Cardiac fibroblast (primary cell): ENCODE measurements at places on chromosomes 3 and 15.
A peak's percentile ranks its signal among the peaks of the same experiment; 100 is the strongest.

GRCh38 chr15:62118520-62119226 lies 46.4 kb downstream of the C2CD4B start:
- no peak for DNase-seq

DNA sequence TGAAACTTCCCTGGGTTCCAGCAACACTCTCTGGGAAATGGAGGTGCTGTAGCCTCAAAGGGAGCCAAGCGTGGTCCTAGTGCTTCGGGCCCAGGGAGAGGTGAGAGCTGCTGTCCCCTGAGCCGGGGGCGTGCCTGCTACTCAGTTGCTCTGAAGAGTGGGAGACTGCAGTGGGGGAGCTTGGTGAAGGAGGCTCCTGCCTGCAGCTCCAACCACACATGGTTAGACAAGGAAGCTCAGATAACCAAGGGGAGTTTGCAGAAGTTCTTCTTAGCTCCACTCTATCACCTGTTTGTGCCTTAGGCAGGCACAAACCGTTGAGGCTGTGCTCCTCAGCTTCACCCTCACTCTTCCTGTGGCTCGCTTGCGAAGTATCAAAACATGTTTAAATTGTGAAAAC lies 53.6 kb upstream of the TRPM1 start:
- no peak for DNase-seq

GRCh38 chr3:191239407-191240031 lies 40.5 kb downstream of the OSTN start:
- DNase-seq = peak; percentile 50

GRCh38 chr3:56860939-56861338 lies 59.2 kb upstream of the ARHGEF3 start:
- DNase-seq = no peak

DNA sequence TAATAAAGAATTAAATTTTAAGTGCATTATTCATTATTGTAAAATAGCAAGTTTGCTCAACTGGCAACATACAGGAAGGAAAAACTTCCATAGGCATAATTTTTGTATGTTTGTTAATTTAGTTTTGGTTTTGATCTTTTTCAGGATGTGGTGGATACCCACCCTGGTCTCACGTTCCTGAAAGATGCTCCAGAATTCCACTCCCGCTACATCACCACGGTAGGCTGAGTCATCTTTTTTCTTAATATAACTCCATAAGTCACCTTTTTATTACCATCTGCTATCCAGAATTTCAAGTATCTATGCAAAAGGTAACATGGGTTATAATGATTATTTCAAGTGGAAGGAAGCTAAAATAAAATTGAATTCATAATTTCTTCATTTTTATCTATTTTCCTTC lies 104.8 kb downstream of the PPP2R3A start:
- peak; percentile 87 for DNase-seq

GRCh38 chr3:102691507-102691906 lies 256.7 kb downstream of the ZPLD1 start:
- no peak for DNase-seq

DNA sequence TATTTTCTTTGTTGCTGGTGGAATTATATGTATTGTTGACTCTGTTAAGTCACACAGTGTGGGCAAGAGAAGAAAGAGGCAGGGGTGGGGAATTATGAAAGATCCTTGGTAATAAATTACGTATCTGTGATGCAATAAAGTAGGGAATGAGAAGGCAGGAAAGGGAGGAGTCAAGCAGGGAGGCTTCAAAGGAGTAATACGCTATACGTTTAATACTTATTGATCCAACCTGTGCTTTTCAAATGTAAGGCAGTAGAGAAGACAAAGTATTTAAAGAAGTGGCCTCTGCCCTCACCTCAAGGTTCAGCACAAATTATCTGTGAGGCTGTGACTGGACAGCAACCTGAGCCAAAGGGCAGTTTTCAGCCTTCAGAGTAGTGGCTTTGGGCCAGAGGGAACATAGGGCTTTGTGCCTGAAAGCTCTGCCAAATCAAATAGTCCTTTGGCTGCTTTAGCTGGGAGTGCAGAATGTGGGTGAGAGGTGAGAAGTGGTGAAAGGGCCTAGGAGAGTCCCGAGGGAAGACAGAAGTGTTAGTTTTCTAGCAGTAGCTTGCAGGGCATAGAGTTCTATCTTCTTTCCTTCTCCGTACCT lies 1.2 kb upstream of the PLIN1 start:
- DNase-seq = peak; percentile 90

DNA sequence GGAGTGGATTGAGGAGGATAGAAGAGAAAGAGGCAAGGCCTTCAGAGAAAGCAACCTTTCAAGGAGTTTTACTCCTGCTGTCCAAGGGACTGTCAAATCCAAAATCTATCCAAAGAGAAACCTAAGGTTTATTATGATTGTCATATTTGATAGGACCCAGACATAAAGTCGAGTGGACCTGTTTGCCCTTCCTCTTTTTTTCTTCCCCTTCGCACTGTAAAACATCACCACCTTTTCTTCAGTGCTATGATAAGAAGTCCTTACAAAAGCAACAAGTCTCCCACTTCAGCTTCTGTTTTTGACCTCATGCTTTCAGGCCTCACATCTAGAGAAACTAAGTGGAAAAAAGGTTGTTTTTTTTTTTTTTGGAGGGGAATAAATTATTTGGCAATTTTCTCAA lies 73.0 kb downstream of the TRPC1 start:
- no peak for DNase-seq

DNA sequence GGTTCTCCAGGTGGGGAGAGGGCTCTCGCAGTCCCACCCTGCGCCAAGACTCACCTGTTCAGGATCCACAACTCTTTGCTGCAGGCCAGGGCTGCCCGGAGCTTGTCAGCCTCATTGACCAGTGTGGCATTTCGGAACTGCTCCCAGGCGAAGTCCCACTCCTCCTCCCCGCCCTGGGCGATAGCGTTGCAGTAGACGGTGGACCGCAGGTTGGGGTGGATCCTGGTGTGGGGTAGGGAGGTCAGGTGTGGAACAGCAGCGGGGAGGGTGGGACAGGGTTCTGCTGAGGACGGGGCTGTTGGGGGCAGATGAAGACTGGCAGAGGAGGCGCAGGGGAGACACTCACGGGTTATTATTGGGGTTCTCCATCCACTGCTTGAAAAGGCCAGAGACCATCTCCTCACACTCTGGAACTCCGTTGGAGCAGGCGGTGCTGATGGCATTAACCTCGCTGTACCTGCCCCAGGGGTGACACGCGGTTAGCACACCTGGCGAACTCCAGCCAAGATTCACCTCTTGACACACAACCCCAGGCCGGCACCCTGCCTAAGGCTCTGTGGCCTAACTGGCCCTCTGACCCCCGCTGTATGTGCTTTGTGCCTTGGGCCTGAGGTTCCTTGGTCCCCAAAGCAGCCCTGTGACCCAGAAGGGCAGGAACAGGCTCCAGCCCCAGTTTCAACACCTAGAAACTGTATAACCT lies 16.1 kb downstream of the MESP2 start:
- no peak for DNase-seq

- no peak for DNase-seq
Measured at GRCh38 chr3:157063469-157063868, 96.5 kb downstream of the CCNL1 start.

GRCh38 chr3:32835961-32836360 lies 18.2 kb downstream of the TRIM71 start:
- DNase-seq = no peak

GRCh38 chr15:49530092-49530491 lies 90.5 kb downstream of the FAM227B start:
- peak; percentile 51 for DNase-seq

- DNase-seq = peak; percentile 76
Measured at GRCh38 chr3:64343689-64344430, 118.6 kb upstream of the PRICKLE2 start.

- no peak for DNase-seq
Measured at GRCh38 chr3:105409364-105409763, 42.7 kb downstream of the ALCAM start.

GRCh38 chr3:65045138-65045537 lies 357.3 kb upstream of the ADAMTS9 start:
- no peak for DNase-seq

- peak; percentile 56 for DNase-seq
Measured at GRCh38 chr3:48784426-48785120, 63.1 kb downstream of the PRKAR2A start.

DNA sequence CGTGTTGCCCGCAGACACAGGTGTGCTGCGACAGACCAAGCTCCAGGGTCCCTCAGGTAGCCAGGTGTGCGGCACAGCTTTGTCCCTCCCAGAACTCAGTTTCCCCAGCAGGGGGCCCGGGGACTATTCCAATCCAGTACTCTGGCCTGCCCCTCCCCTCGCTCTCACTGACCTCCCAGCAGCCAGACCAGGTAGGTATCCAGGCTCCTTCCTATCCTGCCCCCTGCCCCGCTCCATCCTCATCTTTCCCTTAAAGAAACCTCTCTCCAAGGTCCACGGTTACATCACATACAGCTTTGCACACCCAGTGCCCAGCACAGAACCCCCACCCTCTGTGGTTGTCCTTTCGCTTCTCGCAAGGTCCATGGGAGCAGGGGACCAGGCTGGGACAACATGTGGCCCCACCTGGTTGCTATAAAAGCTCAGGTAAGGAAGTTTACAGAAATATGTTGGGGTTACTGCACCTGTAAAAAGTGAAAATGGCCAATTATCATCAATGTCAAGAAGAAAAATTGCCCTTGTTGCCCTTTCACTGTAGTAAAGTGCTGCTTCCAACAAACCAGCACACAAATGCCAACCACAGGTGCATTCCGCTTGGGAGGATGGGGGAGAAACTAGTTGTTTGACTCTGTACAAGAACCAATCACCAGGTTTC lies 7.3 kb upstream of the CYP11A1 start:
- no peak for DNase-seq

- DNase-seq = peak; percentile 6
Measured at GRCh38 chr3:43958005-43958770, 267.4 kb downstream of the ABHD5 start.

DNA sequence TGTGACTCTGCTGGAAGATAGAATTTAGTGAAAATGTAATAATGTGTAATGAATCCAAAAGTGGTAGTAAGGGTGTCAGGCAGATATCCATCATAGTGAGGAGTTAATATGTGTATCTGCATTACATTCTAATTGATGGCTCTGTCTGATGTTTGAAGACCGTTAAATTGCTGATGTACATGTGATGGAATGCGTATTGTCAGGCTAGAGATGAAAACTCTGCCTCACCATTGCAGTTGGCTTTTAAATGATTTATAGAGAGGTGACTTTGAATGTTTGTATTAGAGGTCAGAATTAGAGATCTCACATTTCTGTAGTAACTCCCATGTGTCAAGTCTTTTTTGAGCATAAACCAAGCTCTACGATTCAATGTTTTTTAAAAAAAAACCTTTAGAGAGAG lies 234.6 kb downstream of the NAALADL2 start:
- no peak for DNase-seq

DNA sequence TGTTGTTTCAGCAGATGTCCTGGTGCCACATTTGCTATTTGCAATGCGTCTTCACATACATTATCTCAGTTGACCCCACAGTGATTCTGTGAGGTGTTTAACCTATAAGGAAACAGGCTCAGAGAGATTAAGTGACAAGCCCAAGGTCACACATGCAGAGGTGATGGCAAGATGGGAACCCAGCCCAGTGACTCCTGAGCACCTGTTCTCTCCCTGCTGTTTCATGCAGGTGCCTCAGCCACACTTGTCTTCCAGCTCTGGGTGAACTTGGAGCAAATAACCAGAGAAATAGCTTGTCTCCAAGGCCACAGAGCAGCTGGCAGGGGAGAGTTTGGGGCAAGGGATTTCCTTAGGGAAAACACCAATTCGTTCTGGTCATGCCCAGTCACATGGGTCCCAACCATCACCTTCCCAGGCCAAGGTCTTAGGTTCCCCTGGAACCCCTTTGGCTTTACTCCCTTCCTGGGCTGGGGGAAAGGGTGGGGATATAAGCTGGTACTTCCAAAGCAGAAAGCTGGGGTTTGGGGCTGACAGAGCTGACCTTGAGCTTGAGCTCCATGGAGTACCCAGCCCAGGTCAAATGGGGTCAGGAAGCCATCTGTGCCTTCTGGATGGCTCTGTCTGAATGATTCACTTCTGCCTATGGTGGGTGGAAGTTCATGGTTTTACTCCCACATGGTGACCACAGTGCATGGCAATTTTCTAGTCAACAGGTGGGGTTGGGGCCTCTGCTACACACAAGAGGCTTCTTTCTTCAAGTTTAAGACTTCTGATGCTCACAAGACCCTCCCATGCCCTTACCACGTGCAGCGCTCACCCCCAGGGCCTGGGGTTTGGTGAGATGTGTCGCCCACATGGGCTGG lies 22.4 kb downstream of the LIPC start:
- no peak for DNase-seq

DNA sequence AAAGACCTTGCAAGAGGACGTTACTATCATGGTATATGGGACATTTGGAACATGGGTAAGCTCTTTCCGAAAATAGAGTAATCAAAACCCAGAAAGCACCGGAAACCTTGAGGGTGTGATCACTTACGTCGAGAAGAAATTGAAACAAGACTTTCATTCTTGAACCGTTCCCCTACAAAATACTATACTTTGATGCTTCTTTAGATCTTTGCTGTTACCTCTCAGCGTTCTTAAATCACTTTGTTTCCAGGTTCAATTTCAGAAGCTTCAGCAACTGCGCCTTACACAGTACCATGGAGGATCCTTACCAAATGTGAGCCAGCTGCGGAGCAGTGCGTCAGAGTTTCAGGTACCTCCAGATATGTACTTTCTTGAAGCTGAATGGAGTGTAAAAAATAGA lies 10.1 kb downstream of the CRTC3 start:
- DNase-seq = no peak

- peak; percentile 78 for DNase-seq
Measured at GRCh38 chr3:143307613-143308183, 188.1 kb downstream of the CHST2 start.

GRCh38 chr3:37833302-37834186 lies 28.1 kb upstream of the CTDSPL start:
- DNase-seq = no peak

DNA sequence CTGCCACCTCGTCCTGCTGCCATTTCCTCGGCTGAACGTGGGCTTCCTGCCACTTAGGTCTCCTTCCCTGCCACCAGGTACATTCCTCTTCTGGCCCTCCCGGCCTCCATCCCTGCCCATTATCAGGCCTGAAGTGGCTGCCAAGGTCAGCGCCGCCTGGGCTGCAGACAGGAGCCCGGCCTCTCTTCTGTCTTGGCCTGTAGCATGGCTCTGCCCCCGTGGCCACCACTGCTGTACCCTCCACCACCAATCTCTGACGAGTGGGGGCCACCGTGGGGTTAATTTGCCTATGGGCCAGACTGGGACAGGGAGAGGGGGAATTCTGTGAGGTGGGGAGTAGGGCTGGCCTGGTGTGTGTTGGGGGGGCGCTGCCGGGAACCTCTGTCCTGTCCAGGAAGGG lies 2.0 kb upstream of the BAHD1 start:
- DNase-seq = no peak

- DNase-seq = no peak
Measured at GRCh38 chr3:127479449-127479848, 111.1 kb downstream of the TPRA1 start.

- DNase-seq = no peak
Measured at GRCh38 chr3:59978979-59979378, 929.2 kb upstream of the CFAP20DC start.

- DNase-seq = no peak
Measured at GRCh38 chr3:52328536-52329080, 12.5 kb downstream of the DNAH1 start.

DNA sequence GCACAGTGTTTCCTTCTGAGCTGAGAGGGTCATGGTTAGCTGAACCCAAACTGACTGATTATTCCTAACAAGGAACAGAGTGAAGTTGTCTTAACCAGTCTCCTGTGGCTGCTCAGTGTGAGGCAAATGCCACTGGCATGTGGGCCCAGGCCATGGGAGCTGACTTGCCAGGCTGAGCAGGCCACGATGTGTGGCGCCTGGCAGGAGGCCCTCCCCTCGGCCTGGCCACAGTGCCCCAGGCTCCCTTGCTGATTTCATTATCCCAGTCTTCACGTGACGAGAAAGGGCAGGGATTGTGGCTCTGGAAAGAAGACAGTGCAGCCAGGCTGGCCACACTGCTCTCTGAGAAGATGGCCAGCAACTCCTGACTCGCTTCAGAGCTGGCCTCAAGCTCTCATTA lies 58.8 kb downstream of the SLCO2A1 start:
- DNase-seq = no peak
